NCI-H1694 treated with DMSO at 0.1 percent for 48 hours (cell line): ENCODE measurements at places on chromosomes 2 and 18.

GRCh38 chr2:229350883-229351282 is 79.8 kb upstream of the PID1 start:
- no peak for DNase-seq

GRCh38 chr2:75100801-75101151 is 98.5 kb downstream of the TACR1 start:
- DNase-seq: no peak

DNA sequence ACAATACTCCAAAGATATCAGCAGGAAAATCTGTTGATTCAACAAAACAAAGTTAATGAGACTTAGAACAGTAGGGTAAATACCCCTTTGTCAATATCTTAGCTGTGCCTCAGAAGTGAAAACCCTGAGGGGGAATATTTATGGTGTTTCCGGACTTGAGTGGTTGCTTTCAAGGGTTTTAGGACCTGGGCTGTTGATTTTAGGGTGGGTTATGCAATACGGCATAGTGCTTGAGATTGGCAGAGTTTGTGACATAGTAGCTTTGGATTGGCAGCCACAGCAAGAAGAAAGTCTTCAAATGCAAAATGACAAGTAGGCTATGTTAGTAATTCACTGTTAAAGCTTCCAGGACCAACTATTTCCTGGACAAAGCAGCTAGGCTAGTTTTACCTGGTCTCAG is 826.3 kb upstream of the CDH2 start:
- no peak for DNase-seq

DNA sequence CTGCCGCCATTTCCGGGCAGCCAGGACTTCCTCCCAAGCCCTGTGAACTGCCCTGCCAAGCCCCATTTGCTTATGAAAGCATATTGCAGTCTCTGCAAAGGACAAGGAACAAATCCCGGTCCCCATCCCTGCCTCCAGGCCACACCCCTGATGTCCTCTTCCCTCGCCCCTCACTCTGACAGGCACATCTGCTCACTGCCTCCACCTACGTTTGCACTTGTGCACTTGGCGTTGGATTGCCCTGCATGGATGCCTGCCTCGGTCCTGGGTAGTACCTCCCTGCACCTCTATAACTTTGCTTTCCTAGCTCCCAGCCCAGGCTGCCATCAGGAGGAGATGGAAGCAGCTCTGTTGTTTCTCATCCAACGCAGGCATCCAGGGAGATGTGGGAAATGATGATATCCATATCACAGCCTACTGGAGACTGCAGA is 19.6 kb upstream of the RPL31 start:
- DNase-seq: no peak

DNA sequence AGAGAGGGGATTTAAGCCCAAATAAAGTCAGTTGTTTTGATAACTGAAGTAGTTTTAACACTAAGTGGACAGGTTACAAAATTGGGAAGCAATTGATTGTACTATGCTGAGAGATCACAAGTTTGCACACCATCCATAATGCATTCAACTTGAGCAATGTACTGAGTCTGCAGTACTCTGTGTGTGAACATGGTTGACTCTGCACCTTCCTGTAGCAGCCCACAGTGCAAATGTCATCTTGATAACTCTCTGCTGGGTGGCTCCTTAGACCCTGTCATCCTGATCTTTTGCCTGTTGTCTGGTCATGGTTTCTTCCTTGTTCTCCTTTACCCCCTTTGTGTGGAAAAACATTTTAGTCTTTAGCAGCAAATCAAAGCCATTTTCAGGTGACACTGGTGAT is 168.0 kb downstream of the ARHGAP15 start:
- no peak for DNase-seq

- no peak for DNase-seq
These were observed 70.4 kb downstream of the APLF start for GRCh38 chr2:68537809-68538208.

- no peak for DNase-seq
These were observed 46.0 kb downstream of the COL3A1 start for GRCh38 chr2:189020179-189020578.

- peak; percentile 93 for DNase-seq
These were observed at the start of gene PDCL3 for GRCh38 chr2:100562613-100563406. PDCL3 (plus strand) TSS chr2:100562993; CDS start chr2:100563068, 75 bp downstream.

DNA sequence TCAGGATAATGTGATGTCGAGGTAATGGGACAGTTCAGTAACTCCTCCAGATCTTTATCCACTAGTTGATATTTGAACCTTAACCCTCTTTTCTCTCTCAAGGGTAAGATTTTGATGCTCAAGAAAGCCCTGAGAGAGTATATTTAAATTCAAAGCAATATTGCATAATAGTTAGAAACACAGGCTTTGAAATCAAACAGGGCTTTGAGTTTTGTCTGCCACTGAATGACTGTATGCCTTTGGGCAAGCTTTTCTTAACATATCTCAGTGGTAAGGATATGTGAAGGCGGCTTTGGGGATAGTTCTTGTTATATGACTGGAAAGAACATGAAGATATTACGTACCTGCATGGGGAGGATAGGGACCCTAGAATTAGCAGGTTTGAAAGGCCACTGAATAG is 11.1 kb downstream of the ITPRID2 start:
- DNase-seq: no peak

DNA sequence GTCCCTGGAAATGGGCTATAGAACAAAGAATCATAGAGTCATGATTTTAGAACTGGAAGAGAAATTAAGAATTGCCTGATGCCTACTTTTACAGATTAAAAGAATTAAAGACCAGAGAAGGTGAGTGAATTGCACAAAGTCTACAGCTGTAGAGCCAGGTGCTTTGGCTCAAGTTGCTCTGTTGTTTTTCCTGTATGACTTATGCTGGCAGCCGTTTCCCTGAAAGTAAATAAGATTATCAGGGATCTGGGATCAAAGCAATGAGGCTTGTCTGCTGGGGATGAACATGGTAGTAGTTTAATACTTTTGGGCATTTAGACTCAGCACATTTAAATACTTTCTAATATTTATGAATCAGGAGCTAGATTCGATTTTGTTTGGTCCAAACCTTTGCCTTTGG is 166.9 kb downstream of the PRPF40A start:
- peak; percentile 4 for DNase-seq
